ENCODE measurements at places on chromosomes 4 and X.

- no peak for DNase-seq
Measured at GRCh38 chr4:100591161-100591876, 73.5 kb upstream of the EMCN start.

- DNase-seq, result no peak
Measured at GRCh38 chr4:44777115-44777514, 50.8 kb upstream of the GNPDA2 start.

GRCh38 chr4:41258783-41259182, 2.1 kb downstream of the UCHL1 start:
- no peak for DNase-seq

- DNase-seq, result no peak
Measured at GRCh38 chr4:63492515-63492914, 916.7 kb downstream of the TECRL start.

DNA sequence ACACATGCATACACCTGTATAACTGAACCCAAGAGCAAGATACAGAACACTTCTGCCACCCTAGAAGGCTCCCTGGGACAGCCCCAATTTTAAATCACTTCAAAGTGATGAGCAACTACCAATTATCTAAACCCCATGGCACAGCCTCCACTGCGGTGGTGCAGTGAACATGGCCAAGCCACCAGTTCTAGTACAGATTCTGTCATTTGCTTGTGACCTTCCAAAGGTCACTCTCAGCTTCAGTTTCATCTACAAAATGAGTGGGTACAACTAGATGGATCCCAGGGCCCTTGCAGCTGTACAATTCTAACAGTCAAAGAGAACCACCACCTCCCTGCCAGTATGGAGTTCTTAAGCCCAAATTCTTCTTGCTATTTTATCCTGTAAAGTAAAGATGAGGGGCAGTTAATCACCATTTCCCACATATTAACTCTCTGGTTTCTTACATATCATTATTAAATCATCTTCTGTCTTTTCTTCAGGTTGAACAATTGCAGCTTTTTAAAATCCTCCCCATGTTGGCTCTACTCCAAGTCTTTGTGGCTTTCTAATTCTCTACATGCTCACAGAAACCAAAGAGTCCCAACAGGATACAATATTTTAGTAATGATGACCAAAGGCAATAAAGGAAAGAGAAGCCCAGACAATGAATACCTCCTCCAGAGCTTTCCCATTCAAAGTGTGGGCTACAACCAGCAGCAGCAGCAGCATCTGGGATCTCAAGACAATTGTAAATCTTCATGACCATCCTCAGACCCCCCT, 39.0 kb upstream of the GPM6B start:
- DNase-seq, result no peak

GRCh38 chrX:54928876-54929275, 8.3 kb downstream of the TRO start:
- DNase-seq, result no peak

DNA sequence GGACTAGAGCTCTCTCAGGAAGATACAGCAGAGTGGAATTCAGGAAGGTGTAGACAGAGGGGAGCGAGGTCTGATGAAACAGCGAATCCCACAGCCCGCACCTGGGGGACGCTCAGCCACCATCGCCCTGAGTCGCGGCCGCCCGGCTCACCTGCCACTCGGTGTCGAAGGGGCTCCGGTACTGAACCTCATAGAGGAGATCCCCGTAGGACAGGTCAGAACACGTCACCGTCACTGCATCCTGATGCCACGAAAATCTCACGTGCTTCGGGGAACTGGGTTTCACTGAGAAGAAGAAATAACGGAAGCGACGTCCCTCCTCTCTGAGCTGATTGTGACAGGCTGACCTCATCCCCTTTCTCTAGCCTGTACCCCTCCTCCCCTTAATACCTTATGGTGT, 10.2 kb downstream of the CRLF2 start:
- DNase-seq, result no peak

- no peak for DNase-seq
Measured at GRCh38 chr4:121408-122084, 2.8 kb upstream of the ZNF718 start.

GRCh38 chrX:154800478-154801210, 4.6 kb downstream of the MPP1 start:
- no peak for DNase-seq

GRCh38 chr4:48340276-48340964, 909 bp upstream of the SLAIN2 start:
- DNase-seq, result peak; percentile 49

DNA sequence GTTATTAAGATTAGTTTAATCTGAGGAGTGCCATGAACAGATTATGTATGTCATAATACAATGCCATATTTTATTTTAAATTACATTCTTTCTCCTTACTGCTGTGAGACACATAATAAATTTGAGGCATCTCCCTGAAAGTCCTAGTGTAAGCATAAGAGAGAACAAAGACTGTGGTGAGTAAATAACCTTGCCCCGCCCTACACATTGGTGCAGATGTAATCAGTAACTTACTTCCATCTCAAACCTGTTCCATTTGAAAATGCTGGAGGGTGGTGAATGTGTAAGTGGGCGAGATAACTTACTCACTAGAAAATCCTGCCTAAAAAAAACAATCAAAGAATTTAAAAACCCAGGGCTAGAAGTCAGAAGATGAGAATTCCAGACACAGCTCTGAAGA, 338.1 kb upstream of the SLIT2 start:
- no peak for DNase-seq

DNA sequence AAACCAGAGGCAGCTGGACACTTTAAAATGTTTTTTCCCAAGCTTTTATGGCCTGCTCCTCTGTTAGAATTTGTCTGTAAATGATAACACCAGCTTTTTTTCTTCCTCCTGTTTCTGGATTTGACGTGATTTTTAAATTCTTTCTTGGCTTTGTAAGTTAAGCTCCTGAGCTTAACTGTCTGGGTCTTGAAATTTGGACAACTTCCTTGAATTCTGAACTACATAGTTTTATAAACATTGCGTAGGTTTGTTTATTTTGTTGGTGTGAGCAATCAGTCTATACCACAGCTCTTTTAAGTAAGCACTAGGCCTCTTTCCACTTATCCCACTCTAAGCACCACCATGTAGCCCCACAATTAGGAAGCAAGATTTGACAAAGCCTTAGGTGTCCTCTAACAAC, 144.4 kb upstream of the GUCY1A1 start:
- DNase-seq, result no peak

DNA sequence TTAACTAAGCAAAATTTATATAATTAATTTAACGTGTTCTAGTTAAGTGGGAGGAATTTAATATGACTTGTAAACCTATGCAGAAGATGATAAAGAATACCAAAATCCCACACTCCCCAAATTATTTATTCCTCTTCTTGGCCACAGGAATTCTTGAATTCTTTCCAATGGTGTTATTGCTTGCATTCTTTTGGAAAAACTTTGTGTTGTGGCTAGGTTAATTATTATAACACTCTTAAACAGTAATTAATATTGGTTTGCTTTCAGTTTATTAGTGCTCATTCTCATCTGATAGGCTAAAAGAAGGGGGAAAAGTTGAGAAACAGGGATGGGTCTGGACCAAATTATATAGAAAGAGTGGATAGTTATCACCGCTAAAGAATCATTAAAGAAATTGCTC, 141.5 kb upstream of the PABPC4L start:
- no peak for DNase-seq

DNA sequence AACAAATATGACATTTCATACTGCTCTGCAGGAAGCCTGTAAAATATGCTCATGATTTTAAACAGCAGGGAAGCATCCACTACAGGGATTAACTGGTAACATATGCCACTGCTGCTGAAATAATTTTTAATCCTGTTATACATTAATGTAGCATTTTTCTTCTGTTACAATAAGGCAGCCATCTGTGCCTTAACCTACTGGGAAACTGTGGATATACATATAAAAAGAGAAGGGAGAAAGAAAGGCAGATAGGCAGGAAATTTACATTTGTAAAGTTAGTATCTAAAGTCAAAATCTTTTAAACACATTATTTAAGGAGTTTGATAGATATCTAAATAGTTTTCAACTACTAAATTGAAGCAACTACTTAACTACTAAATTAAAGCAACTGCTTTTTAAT, 514.6 kb upstream of the KLHL4 start:
- no peak for DNase-seq

DNA sequence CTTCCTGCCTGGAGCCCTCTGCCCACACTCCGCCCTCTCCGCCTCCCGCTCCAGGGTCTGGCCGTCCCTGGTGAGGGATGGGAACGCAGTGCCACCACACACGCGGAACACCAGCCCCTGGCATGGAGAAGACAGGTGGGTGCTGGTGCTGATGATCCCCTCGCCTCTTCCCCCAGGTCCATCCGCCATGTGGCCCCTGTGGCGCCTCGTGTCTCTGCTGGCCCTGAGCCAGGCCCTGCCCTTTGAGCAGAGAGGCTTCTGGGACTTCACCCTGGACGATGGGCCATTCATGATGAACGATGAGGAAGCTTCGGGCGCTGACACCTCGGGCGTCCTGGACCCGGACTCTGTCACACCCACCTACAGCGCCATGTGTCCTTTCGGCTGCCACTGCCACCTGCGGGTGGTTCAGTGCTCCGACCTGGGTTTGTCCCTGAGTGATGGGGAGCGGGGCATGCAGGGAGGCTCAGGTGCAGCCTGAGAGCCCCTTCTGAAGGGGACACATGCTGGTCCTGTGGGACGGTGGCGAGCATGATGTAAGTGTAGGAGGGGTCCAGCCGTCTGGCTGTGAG, 9.8 kb downstream of the BGN start:
- DNase-seq, result no peak

- DNase-seq, result no peak
Measured at GRCh38 chr4:1470816-1471442, 64.7 kb upstream of the NKX1-1 start.

DNA sequence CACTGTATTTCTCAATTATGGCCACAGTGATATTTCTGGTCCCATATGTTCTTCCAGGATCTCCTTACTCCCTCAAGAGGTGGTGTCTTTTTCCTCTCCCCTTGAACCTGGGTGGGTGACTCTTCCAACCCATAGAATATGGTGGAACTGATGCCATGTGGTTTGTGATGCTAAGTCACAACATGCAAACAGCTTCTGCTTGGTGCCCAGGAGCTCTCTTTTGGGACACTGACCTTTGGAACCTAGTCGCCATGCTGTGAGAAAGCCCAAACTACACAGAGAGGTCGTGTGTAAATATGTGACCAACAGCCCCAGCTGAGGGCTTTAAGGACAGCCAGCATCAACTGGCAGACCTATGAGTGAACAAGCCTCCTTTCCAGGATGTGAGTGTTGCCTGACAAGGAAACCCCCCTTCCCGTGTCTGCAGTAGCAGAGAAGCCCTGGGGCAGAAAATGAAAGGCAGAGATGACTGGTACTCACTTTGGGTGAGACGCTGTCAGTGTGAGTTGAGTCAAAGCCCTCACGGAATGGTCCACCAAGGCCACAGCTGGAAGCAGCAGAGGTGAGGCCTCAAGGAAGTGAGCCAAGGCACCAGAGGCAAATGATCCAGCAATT, 223.4 kb downstream of the BCOR start:
- DNase-seq, result no peak

DNA sequence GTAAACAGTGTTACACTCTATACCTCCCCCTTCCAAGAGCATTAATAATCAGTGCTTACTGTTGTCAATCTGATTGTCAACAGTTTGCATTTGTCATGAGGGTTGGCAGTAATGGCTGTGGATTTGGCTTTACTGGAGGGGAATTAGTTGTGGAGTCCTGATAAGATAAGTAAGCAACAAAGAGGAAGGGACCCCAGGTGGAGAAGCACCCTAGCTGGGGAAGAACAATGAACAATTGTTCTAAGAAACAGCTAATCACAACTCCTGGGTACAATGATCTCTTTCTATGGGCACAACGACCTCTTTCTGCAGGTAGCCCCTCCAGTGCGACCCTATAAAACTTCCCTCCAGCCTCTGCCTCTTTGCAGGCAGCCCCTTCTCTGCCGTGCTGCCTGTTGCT, 53.2 kb upstream of the CDKN2AIP start:
- DNase-seq, result no peak
